ENCODE measurements at places on chromosomes 2 and 18.

DNA sequence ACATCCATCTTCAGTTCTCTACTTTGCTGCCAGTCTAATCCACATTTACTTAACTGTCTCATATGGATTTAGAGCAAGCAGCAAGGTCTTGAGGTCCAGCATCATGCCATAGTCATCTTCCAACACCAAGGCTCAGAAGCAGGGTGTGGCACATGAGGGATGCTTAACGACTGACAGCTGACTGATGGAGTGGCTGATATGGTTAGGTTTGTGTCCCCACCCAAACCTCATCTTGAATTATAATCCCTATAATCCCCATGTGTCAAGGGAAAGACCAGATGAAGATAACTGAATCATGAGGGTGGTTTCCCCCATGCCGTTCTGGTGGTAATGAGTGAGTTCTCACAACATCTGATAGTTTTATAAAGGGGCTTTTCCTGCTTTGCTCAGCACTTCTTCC, 257.3 kb downstream of the NBAS start:
- DNase-seq = no peak

GRCh38 chr2:183605440-183605839, 481.2 kb downstream of the NUP35 start:
- no peak for DNase-seq

- DNase-seq = no peak
Measured at GRCh38 chr18:45657357-45658335, 42.4 kb downstream of the SLC14A2 start.

GRCh38 chr2:143284087-143284675, 155.0 kb downstream of the ARHGAP15 start:
- DNase-seq = no peak

- no peak for DNase-seq
Measured at GRCh38 chr18:56977309-56977708, 169.6 kb upstream of the BOD1L2 start.

Data from hypothalamus (tissue), 51 donors.